Hematopoietic multipotent progenitor cell treated with erythropoietin and hydrocortisone succinate and interleukin-3 and kit ligand, for 17 days (in vitro differentiated cells): ENCODE measurements at places on chromosomes 3 and 15.
A peak's percentile ranks its signal among the peaks of the same experiment; 100 is the strongest.

GRCh38 chr15:80904998-80905397, 84.6 kb downstream of the MESD start:
- no peak for DNase-seq

DNA sequence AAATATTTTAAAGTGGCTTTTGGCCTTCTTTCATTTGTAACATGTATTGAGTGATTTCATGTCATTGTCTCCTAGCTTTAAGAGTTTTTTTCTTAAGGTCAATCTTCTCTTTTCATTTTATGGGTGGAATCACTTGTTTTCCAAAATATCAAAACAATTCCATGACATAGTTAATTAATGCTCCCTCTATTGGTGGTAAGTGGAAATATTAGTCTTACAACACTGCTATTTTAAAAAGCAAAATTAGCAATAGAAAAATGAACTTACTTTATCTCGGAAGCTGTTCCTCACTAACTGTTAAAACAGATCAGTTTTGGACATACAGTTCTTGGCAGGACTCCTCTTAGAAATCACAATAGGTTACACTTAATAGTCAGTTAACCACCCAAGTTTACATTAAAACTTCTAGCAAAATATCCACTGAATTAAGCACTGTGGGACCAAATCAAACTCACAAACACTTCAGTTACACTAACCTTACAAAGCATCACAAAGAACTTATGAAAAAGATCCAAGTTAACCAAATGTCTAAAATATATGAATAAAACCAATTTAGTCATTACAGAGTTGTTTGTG, 42.4 kb downstream of the TIGIT start:
- no peak for DNase-seq

DNA sequence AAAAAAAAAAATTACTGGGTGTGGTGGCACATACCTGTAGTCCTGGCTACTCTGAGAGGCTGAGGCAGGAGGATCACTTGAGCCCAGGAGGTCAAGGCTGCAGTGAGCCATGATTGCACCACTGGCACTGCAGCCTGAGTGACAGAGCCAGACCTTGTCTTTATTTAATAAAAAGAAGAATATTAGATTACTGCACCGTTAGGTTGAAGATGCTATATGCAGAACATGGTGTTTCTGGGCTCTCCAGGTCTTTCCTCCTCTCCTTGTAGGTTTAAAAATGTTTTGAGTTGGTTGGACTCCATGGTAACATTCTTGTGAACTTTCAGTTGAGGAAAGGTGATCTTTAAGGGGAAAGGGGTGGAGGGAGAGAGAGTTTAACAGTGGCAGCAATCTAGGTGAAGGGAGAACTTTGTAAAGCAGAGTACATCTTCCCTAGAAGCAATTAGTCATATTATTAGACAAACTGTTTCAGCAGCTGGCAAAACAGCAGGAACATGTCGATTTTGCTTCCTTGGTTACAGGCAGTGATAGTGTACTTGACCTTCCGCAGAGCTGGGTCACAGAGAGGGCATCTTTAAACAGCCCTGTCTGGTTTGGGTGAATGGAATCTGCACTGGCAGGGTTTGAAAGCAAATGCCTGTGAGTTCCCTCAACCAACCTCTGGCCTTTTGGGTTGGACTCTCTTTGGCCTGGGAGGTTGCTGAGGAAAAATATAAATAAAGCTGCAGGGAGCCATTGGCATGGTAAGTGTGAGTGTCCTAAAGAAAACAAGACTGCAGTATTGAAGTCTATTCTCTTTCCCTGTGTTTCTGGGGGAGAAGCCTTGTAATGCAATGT, 42.8 kb downstream of the NR2C2 start:
- no peak for DNase-seq

- DNase-seq, result no peak
These were observed 8.5 kb downstream of the IP6K2 start for GRCh38 chr3:48708481-48708889.

DNA sequence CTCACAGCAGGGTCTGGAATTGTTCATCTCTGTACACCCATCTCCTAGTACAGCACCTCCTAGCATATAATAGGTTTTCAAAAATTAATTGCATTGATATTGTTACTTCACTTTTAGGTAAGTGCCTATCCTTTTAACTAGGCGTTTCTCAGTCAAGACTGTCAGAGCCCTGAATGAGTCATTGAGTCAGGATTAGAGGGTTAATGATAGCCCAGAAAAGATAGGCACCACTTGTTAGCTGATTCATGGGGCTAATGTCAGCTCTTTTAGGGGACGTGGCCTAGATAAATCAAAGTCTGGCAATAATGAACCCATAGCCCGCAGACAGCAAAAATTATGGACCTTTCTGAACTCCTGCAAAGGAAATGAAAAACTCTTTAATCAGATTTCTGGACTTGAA, 42.9 kb downstream of the TIMP4 start:
- DNase-seq, result no peak

DNA sequence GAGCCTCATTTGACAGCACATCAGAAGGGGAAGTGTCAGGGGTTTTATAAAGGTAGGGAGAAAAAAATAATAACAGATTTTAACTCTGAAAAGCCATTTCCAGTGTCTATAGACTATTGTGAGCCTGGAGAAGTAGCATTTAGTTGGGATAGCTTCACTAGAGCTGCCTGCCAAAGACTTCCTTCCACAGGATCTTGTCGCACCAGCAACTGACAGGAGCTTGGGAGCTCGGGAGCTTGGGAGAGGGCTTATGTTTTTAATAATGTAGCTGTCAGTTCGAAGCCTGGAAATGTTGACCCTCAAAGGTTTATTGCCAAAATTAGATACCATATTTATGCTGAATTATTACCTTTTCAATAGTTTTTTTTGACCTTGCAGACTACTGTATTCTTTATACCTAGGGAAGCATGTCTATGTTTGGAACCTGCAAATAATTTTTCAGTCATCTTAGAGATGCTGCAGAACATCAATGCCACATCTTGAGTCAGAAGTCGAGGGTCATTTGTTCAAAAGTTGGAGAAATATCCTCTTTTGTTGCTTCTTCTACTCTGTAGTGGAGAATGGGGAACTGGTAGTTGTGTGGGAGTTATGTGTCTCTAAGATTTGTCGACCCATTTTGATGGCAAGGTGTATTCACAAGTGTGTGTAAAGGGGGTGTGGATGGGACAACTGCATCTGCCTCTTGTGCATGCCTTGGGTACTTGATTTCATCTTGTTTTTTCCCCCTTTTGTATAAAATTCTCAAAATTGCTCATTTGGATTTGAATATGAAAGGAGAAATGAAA, 41.7 kb downstream of the ARPP21 start:
- no peak for DNase-seq

GRCh38 chr3:43758592-43759225, 68.0 kb downstream of the ABHD5 start:
- no peak for DNase-seq

GRCh38 chr15:63905131-63905530, 71.4 kb upstream of the HERC1 start:
- DNase-seq, result no peak

DNA sequence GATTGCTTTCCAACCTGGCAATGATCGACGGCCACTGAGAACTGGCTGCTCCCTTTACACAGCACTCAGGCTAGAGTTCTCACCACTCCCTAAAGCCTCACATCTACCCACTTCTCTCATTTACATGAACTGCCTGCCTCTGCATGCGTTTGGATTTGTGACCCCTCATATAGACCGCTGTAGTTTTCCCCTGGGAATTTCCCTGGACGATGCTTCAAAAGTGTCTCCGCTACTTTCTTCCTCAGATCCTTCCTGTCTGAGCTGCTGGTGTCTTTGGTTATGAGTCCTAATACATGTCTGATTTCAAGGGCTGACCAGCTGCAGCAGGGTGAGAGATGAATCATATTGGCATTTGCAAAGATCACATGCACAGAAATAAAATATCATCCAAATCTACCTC, 116.7 kb upstream of the ETV5 start:
- DNase-seq, result no peak

- no peak for DNase-seq
These were observed 642.3 kb downstream of the TBL1XR1 start for GRCh38 chr3:176554791-176555654.

DNA sequence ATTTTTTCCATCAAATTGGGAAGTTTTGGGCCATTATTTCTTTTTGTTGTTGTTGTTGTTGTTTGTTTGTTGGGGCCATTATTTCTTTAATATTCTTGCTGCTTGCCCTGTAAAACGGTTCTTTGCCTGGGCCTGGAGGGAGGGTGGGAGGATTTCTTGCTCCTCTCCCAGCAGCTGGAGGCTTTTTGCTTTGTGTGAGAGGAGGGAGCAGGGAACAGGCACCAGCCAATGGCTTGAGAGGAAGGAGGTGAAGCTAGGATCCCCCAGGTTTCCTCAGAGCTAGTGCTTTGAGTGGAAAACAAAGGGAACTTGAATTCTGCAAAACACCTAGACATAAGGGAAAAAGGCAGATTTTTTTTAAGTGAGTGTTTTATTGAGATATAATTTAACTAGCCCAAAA, 61.2 kb upstream of the DNAJC19 start:
- DNase-seq, result no peak

GRCh38 chr3:112002096-112002971, 3.6 kb downstream of the TAGLN3 start:
- no peak for DNase-seq

DNA sequence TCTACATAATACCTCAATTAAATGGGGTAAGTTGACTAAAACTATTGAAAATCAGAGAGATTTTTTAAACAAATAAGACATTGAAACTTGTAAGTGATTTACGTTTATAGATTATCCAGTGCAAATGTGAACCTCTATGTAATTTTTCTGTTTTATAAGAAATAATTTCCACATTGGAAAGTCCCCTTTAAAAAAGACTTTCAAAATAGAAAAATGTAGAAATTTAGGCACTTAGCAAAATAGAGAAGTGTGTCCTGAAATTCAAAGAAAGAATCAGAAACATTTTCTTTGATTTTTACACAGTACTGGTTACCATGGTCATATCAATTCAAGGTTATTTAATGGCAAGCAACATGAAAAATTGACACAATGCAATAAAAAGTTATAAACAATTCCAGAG, 290.9 kb upstream of the GPR149 start:
- no peak for DNase-seq

GRCh38 chr3:42263354-42264346, 2.3 kb downstream of the CCK start:
- DNase-seq, result no peak

- no peak for DNase-seq
These were observed 89.0 kb downstream of the NFKBIZ start for GRCh38 chr3:101938262-101938847.

DNA sequence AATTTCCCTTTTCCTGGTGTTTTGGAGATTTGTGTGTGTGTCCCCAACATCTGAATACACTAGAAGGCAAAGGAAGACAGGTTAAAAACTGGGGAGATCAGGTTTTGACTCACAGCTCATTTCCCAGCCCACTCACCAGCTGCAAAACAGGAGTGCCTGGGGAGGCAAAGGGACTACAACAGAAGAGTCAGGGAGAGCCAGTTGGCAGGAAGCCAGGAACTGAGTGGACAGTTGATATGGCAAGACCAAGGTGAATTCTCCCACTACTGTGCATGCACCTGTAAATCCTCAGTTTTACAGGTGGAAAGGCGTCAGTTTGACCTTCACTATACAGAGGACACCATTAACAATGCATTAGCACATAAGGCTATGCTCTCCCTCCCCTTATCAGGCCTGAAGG, 901.5 kb upstream of the SEMA6D start:
- no peak for DNase-seq

DNA sequence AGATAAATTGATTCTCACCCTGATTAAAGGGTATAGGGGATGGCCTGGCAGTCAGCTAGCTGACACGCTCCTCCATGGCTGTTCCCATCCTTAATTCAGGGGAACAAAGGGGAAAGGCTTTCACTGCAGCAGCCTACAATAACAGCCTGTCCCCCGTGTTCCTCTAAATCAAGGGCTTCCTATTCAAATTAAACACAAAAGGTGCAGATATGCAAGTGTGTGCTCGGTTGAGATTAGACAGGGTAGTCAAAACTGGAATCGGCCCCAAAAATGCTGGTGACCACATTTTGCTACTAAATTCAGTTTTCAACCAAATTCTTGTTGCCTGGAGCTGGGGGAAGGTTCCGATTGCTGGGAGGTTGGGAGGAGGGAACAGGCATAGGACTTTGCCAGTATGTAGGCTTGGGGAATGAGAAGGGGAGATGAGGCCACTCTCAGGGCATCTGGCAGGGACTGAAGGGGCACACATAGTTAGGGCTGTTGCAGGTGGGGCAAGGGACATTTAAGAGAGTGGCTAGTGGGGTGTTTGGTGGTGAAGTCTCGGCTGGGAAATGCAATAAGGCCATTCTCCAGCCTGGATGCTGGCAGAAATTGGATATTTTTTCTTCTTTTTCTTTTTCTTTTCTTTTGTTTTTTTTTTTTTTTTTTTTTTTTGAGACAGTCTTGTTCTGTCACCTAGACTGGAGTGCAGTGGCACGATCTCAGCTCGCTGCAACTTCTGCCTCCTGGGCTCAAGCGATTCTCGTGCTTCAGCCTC, 32.9 kb upstream of the CTSH start:
- DNase-seq, result no peak

GRCh38 chr3:48543271-48543866, 13.2 kb downstream of the PFKFB4 start:
- no peak for DNase-seq

DNA sequence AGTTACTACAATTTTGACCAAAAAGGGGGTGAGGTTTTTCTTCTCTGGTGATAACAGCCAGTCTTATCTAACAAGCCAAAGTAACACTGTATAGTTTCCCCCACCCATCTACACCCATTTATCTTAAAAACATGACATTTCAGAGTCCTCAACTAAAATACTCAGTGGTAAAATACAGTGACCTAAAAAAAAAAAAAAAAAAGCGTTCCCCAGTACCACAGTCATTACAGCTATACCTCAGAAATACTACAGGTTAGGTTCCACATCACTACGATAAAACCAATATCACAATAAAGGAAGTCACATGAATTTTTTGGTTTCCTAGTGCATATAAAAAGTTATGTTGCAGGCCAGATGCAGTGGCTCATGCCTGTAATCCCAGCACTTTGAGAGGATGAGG, 13.8 kb downstream of the DENND4A start:
- DNase-seq, result peak; percentile 64

GRCh38 chr3:56702490-56703315, 19.6 kb upstream of the TASOR start:
- peak; percentile 58 for DNase-seq

- DNase-seq, result no peak
These were observed 254.0 kb upstream of the TBL1XR1 start for GRCh38 chr3:177451301-177451750.
